Activated naive CD8-positive, alpha-beta T cell treated with anti-CD3 and anti-CD28 coated beads for 36 hours (primary cell): ENCODE measurements at places on chromosomes 6 and 20. TPM values are rescaled to one million over a fixed set of nuclear protein-coding genes. Genes with fewer than 3 reads are reported as not detected.

OSBPL2 gene
- total RNA-seq: 19.2 TPM

ROS1 gene
- total RNA-seq: not detected

COL12A1 gene
- 0.16 TPM for total RNA-seq

CPXM1 gene
- 4.3 TPM for total RNA-seq

PACRG gene
- total RNA-seq: not detected

FOXS1 gene
- total RNA-seq: not detected

TAP1 gene
- 356 TPM for total RNA-seq

DNA sequence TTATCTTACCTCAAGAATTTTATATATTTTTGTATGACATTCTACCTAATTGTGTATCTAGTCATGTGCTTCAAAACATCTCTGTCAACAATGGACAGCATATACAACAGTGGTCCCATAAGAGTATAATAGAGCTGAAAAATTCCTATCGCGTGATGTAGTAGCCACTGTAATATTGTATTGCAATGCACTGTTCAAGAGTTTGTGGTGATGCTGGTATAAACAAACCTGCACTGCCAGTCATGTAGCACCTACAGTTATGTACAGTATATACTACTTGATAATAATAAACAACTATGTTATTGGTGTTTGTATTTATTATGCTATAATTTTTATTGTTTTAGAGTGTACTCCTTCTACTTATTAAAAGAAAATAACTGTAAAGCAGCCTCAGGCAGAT is 672.7 kb downstream of the CD109 start:
- no peak for DNase-seq

GRCh38 chr20:59448196-59448595 is 147.8 kb downstream of the EDN3 start:
- no peak for DNase-seq

GRCh38 chr6:124433387-124434160 is 528.7 kb upstream of the RNF217 start:
- no peak for DNase-seq

- DNase-seq: no peak
These were observed 100.8 kb downstream of the GRM4 start for GRCh38 chr6:34044945-34045595.

- no peak for DNase-seq
These were observed 26.5 kb downstream of the TM9SF4 start for GRCh38 chr20:32135983-32136515.

DNA sequence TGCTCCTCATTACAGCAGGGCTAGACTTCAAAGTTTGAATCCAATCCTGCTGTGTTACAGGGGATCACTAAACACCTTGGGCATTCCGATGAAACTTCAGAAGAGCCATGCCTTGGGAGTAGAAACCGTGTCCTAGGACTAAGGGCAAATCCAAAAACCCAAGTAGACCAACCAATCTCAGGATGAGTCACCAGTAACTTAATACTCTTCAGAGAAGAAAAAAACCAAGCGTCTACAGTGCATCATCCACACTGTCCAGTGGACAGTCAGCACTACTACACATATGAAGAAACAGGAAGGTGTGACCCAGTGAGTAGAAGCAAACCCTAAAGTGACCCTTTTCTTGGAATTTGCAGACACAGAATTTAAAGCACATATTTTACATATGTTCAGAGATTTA is 39.5 kb upstream of the VAPB start:
- no peak for DNase-seq

DNA sequence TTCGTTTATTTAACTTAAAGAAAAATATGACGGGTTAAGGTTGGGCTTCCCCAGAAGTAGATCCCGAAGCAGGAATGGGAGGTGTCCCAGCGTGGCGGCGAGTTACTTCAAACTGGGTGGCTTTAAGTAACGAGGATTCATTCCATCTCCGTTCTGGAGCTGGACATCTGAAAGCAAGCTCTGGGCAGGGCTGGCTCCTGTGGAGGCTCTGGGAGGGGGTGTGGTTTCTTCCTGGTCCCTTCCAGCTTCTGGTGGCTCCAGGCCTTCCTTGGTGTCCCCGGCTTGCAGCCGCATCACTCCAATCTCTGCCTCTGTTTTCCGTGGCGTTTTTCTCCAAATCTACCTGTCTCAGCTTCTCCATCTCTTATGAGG is 47.3 kb upstream of the BHLHE23 start:
- no peak for DNase-seq

DNA sequence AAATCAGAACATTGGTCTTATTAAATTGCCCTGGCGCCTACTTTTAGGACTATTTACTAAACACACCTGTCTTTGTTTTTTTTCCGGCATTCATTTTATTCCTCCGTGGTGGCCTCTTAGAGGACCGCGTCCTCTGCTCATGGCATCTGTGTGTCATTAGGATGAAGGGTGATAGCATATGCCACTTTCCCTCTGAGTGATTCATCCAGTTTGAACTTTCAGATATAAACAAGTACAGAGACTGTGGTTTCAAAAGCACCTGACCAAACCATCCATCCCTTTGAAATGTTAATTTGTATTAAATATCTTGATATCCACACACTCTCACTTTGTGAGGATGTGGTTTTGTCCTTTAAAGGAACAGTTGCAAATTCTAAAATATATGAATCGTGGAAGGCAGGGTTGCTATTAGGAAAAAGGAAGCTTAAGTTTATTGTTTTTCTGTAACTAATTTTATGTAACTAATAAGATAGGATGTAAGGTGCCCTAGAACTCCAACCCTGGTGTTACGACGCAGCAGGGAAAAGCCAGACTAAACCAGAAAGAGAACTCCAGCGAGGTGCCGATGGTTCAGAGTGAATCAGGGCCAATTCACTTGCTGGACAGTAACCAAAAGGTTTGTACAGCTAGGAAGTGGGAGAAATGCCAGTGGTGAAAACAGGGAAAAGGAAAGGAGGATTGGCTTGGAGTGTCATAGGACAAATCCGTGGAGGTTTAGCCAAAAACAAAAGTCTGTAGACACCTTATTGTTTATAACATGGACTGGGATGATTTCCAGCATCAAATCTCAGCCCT is 98.7 kb downstream of the SHLD1 start:
- DNase-seq: no peak

DNA sequence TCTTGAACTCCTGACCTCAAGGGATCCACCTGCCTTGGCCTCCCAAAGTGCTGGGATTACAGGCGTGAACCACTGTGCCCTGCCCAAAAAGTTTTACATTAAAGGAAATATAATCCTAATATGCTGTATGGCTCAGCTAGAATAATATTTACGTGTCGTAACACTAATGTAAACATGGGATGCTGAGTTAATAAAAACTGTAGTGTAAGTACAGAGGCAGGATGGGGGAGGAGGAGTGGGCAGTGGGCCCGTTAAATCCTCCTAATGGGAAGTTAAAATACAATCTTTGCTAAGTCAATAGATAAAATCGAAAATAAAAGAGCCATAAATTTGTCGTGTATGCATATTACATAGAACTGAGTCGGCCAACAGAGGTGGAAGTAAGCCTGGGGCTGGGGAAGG is 12.1 kb upstream of the IP6K3 start:
- DNase-seq: no peak
